Activated CD8-positive, alpha-beta memory T cell treated with anti-CD3 and anti-CD28 coated beads for 1 hour (primary cell): ENCODE measurements at places on chromosomes 7 and 10.
A peak's percentile ranks its signal among the peaks of the same experiment; 100 is the strongest.

DNA sequence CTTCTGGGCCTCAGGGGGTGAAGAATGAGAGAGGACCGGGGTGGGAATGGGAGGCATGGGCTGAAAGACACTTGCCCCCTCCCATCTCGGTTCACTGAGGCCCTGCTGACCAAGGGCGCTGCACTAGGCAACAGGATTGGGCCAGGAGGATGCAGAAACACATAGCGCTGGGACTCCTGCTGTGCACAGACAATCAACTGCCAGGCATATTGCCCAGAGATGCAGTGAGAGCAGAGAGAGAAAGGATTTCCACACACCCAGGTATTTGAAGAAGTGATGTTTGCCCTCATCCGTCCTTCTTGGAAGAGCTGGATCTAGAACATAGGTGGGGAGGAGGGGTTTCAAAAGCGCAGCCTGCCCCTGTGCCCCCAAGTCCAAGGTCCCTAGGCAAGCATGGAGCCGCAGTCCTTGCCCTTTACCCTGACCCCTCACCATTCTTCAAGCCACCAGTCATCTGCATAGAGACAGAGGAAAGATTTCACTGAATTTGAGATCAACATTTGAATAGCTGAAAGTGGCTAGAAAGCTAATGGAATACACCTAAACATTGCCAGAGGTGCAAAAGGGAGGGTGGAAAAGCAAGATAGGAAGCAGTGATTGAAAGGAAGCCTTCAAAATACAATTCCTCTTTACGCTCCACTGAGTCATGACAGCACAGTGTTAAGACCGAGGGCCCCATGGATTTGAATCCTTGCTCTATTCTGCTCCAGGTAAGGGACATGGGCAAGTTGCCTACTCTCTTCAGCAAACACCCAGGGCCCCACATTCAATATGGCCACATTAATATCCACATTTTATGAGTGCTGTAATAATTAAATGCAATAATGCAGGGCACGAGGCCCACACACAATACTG, 44.2 kb upstream of the TNS3 start:
- DNase-seq = no peak

GRCh38 chr10:31897506-31897905, 31.1 kb downstream of the ARHGAP12 start:
- no peak for DNase-seq

- DNase-seq = no peak
Measured at GRCh38 chr7:19920705-19921104, 147.3 kb upstream of the TMEM196 start.

DNA sequence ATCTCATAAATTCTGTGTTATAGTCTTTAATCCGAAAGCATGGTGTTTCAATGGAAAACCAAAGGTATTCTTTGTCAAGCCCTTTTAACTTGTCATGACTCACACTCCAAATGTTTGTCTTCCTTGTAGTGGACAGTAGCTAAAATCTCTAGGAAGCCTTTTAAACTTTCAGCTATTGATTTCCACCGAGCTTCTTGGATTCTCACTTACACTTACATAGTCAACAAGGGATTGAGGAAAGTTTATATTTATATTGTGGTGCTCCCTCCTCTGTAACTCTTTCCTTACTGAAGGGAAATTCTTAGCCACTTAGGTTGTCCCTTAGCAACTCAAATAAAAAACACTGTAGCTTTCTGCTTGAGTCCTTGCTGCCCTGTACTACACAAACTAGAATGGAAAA, 31.2 kb upstream of the GPR37 start:
- no peak for DNase-seq

GRCh38 chr10:90788968-90789367, 68.9 kb downstream of the HTR7 start:
- DNase-seq = no peak

GRCh38 chr10:89793649-89794254, 92.4 kb downstream of the KIF20B start:
- peak; percentile 7 for DNase-seq

- DNase-seq = no peak
Measured at GRCh38 chr10:72997099-72997498, 42.5 kb upstream of the PLA2G12B start.

DNA sequence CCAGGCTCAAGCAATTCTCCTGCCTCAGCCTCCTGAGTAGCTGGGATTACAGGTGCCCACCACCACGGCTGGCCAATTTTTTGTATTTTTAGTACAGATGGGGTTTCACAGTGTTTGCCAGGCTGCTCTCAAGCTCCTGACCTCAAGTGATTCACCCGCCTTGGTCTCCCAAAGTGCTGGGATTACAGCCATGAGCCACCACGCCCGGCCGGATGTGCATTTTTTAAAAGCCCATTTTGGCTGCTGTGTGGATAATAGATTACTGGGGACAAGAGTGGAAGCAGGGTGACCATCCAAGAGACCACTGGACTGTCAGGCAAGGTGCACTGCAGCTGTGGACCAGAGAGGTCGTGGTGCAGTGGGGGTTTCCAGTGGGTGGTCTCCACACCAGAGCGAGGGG, 21.4 kb downstream of the HKDC1 start:
- DNase-seq = no peak

- DNase-seq = no peak
Measured at GRCh38 chr7:111741811-111742240, 179.5 kb upstream of the IMMP2L start.

- no peak for DNase-seq
Measured at GRCh38 chr7:100152937-100153666, 4.4 kb downstream of the LAMTOR4 start.

DNA sequence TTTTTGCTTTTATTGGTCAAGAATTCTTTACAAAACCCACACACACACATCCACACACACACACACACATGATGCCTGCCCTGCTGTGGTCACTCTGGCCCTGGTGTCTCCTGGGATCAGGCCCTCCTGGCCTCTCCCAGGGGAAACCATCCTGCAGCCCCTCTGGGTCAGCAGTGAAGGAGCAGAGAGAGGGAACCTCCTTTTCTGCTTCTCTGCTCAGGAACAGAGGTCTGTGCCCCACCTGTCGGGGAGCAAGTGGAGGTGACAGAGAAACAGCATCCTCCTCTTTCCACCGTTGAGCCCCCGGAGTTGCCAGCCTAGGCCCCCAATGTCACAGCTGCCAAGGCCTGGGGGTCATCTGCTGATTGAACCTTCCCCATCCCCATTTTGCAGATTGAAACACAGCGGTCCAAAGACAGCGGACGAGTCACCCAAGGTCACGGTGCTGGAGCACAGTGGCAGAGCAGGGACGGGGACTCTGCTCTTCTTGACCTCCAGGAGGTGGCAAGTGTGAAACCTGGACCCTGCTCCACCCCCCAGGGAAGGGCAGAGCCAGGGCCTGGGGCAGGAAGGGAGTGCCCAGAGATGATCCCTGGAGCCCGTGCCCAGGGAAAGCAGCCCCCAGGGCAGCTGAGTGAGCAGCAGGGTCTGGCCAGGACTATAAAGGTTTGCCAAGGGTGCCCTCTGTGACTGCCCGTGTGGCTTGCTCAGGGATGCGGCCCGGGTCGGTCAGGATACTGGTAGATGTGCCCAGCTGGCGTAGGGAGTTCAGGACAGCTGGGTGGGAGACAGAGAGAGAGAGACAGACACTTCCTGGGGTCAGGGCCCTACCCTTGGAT, 15.0 kb upstream of the TBL2 start:
- no peak for DNase-seq

- DNase-seq = no peak
Measured at GRCh38 chr10:9625304-9625703, 1392.4 kb upstream of the CELF2 start.
